ENCODE measurements at places on chromosomes 3 and 15.
A peak's percentile ranks its signal among the peaks of the same experiment; 100 is the strongest.

DNA sequence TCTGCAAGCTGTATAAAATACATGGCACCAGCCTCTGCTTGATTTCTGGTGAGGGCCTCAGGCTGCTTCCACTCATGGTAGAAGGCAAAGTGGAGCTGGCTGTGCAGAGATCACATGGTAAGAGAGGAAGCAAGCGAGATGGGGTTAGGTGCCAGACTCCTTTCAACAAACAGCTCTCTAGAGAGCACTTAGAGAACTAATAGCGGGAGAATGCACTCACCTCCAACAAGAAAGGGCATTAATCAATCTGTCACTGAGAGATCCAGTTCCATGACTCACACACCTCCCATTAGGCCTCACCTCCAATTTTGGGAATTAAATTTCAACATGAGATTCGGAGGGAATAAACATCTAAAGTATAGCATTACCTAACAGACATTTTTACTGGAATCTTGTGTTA is 644.1 kb upstream of the ARRDC4 start:
- DNase-seq = peak; percentile 49

GRCh38 chr15:51312166-51313073 is 26.0 kb downstream of the CYP19A1 start:
- DNase-seq = peak; percentile 5

DNA sequence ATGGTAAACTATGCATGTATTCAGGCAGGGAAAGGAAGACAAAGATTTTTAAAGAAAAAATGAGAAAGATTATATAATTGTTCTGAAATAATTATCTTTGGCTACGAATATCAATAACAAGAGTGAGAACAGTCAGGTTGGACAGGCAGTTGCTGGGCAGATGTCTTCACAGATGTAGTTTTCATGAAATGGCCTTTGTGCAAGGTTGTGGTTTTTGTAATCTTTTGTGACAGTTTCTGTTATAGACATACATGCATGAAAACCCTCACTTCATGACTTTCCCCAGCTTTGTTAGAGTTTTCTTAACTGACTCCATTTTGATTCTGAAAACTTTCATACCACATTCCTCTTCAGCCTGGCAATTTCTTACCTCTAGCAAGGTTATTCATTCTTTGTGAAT is 34.9 kb upstream of the SLC25A36 start:
- no peak for DNase-seq

GRCh38 chr3:12005951-12006625 is 1.9 kb downstream of the SYN2 start:
- DNase-seq = no peak

DNA sequence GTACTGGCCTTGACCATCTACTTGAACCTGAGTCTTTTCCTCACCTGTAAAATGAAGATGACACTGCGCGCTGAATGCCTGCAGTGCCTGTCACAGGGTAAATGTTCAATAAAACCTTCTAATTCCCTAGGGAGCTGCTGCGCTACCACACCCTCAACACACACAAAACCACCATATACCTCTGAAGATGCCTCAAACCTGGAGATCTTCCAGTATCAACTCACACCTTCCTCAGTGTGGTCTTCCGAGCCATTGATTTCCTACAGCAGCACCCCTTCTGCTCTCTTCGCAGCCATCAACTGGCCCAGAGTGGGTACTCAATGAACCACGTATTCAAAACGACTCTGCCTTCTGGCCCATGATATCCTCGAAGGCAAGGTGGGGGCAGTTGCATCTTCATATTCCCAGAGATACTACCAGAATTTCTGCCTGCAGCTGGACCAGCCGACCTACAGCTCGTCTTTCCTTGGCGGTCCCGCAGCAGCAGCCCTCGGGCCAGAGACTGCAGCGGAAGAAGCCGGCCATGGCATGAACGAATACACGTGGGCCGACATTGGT is 695 bp downstream of the RPL32 start:
- DNase-seq = peak; percentile 49

- DNase-seq = no peak
These were observed 81.5 kb downstream of the BBX start for GRCh38 chr3:107604057-107604822.

- DNase-seq = no peak
These were observed 796.0 kb downstream of the ROBO2 start for GRCh38 chr3:77835921-77836320.

GRCh38 chr3:14789640-14790285 is 29.0 kb upstream of the FGD5 start:
- no peak for DNase-seq

DNA sequence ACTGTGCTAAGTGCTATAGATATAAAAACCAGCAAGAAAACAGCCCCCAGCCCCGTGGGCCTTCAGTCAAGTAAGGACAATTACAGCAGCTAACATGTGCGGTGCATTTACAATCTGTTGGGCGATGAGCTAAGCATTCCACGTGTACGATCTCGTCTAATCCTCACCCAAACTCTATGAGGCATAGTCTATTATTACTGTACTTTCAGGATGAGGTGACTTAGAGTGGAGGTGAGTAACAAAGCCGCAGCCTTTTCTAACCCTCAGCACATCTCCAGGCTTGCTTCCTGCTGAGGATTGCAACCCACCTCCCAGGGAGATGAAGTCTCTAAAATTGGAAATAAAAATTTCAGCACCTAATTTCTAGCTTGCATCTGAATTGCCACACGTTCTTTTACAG is 53.2 kb upstream of the MCF2L2 start:
- DNase-seq = no peak

- peak; percentile 15 for DNase-seq
These were observed 151.6 kb downstream of the PGPEP1L start for GRCh38 chr15:98855815-98856531.

DNA sequence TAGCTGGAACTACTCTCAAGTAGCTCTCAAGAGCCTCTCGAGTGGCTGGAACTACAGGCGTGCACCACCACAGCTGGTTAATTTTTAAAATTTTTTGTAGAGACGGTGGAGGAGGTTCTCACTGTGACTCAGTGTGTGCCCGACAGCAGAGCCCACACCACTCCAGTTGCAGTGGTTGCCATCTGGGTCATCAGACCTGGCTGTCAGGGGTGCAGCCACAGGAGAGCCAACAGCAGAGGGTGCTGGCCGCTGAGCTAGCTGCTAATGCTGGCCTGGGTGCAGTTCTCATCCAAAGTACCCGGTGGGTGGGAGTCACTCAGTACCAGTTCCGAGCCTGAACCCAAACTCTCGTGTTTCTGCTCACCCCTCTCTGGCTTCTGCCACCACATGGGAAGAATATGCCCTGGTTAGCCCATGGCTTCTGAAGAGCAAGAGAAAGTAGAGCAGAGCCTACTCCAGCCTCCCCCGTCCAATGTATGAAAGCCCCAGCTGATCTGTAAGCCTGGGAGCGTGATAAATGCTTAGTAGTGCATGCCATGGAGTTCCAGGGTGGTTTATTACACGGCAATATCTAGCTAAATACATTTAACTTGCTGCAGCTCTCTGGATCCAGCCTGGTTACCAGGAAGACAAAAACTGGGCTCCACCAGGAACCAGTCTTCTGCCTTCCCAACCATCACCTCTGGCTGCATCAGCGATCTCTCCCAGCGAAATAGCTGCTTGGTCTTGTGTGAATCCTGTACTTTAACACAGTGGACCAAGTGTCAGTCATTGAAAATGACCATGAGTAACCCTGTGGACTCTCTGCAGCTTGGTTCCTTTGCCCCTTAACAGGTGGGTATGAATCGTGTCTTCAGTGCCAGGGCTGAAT is 17.1 kb downstream of the UMPS start:
- peak; percentile 22 for DNase-seq

DNA sequence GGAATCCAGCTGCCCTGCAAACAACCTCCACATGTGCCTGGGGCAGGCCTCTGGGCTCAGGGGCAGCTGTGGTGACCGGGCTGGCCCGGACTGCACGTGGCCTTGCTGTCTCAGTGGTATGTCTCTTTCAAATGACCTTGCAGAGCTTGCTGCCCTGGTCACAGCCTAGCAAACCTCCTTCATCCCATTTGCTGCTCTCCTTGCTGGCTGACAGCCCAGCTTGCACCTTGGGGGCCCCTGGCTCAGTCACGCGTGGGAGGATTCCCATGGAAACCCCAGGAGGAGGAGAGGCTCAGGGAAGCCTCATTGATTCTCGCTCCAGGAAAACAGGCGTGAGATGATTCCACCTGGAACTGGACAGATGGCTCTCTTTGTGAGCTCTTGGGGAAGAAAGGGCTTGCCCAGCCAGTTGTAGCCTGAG is 5.6 kb downstream of the SPSB4 start:
- DNase-seq = peak; percentile 31

- DNase-seq = peak; percentile 48
These were observed 2.8 kb upstream of the FAM131A start for GRCh38 chr3:184334470-184335158.

DNA sequence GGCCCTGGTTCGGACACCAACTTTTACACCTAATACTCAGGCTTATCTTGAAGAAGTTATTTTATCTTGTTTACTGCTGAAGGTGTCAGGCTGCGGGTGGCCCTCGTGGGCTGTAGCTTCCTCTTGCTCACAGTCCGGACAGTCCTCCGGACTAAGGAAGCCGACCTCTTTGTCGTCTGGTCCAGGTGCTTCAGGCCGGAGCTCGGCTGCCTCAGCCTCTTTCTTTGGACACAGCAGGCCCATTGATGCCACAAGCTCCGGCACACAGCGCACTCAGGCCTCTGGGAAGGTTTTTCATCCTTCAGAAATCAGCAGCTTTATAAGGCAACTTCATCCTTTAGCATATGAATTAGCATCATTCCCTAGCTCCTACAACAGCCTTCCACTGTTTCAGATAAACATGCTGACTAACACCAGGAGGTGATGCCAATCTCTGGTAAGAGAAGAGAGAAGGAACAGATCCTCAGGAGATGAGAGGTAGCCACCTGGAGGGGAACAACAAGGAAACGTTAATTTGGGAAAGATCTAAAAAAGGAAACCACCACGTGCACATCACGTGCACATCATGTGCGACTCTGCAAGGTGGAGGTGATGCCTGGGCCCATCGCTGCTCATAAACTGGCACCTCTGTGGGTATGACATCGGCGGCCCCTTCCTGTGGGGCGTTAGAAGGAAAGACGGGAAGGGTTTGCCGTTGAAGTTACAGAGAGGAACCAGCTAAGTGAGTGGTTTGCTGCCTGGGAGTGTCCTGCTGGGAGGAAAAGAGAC is 4.4 kb upstream of the CHAC1 start:
- DNase-seq = no peak

- peak; percentile 26 for DNase-seq
These were observed 28.3 kb downstream of the IGF2BP2 start for GRCh38 chr3:185796431-185797107.

- peak; percentile 10 for DNase-seq
These were observed at the start of gene PLSCR2 for GRCh38 chr3:146469150-146470017. TSS of gene PLSCR2 (minus strand) at chr3:146469561. CDS start at chr3:146459904, 9,657 bp downstream.

GRCh38 chr3:194087995-194088855 is 47.7 kb upstream of the HES1 start:
- DNase-seq = no peak

GRCh38 chr3:35223632-35224394 is 415.5 kb upstream of the ARPP21 start:
- DNase-seq = no peak

GRCh38 chr15:86829245-86829644 is 749.6 kb downstream of the AGBL1 start:
- peak; percentile 43 for DNase-seq

DNA sequence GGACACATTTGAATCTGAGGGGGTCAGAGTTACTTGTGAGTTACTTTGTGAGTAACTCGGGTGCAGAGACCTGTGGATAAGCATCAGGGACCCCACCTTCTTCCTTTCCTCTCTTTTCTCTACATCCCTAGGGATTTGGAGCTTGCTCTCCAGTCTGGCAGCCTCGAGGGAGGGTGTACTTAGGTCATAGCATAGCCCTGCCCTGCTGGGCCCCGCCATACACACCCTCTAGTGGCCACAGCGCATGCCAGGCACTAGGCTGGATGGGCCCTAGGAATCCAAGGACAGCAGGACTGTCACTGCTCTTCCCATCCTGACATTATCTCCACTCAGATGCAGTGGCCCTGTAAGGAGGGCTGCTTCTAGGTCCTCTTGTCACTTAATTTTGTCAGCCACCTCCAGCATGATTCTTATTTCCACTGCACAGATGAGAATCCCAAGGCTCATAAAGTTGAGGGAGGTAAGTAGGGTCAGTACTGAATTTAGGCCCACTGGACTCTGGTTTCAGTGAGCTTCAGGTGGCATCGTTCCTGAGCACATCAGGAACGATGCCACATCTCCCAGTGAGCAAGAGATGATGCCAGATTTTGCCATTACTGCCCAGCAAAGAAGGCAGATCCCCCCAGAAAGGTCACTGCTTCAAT is 3.6 kb upstream of the SMAD6 start:
- DNase-seq = peak; percentile 64

GRCh38 chr3:147210676-147211075 is 195.7 kb downstream of the ZIC4 start:
- no peak for DNase-seq
